NCI-H345 (cell line): ENCODE measurements at places on chromosomes 4 and X.

- no peak for DNase-seq
Measured at GRCh38 chr4:59222221-59222620, 1977.9 kb upstream of the ADGRL3 start.

GRCh38 chrX:32501606-32502005 lies 709.7 kb downstream of the DMD start:
- no peak for DNase-seq

DNA sequence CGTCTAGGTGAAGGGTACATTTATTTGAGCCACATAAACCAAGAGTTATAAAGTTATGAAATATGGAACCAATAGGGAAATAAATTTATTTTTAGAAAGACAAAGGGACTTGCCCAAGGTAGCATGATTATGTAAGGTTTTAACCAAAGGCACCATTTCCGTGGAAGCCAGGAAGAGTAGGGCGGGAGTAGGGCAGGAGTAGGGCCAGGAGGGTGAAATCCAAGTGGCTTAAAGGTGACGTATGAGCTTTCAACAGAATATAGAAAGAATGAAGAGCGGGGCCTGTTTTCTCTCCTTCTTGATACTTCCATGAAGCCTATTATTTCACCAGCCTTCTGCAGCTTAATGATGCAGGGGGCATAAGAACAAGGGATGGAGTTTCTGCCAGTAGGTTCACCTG lies 91.7 kb upstream of the PNPLA4 start:
- no peak for DNase-seq

GRCh38 chr4:109760682-109761081 lies 30.8 kb upstream of the PLA2G12A start:
- no peak for DNase-seq

GRCh38 chr4:151786158-151786495 lies 25.3 kb upstream of the GATB start:
- DNase-seq: no peak

GRCh38 chr4:72169861-72170260 lies 138.1 kb downstream of the NPFFR2 start:
- DNase-seq: no peak

- DNase-seq: no peak
Measured at GRCh38 chr4:89739311-89739988, 97.5 kb downstream of the SNCA start.

DNA sequence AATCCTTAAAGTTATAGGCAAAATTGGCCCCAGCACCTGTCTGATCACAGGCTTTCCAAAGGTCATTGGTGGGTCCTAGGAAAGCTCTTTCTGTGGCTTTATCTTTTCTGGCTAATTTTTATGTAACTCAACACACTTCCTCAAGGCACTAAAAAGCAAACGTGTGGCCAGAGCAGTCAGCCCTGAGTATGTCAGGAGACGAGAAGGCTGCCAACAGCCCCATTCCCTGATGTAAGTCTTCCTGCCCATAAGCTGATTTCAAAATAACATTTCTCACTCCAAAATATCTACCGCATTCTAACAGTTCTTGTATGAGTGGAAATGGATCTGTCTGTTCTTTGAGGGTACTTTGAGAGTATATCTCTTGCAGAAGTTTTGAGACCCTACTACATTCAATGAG lies 25.5 kb upstream of the FUNDC1 start:
- no peak for DNase-seq

DNA sequence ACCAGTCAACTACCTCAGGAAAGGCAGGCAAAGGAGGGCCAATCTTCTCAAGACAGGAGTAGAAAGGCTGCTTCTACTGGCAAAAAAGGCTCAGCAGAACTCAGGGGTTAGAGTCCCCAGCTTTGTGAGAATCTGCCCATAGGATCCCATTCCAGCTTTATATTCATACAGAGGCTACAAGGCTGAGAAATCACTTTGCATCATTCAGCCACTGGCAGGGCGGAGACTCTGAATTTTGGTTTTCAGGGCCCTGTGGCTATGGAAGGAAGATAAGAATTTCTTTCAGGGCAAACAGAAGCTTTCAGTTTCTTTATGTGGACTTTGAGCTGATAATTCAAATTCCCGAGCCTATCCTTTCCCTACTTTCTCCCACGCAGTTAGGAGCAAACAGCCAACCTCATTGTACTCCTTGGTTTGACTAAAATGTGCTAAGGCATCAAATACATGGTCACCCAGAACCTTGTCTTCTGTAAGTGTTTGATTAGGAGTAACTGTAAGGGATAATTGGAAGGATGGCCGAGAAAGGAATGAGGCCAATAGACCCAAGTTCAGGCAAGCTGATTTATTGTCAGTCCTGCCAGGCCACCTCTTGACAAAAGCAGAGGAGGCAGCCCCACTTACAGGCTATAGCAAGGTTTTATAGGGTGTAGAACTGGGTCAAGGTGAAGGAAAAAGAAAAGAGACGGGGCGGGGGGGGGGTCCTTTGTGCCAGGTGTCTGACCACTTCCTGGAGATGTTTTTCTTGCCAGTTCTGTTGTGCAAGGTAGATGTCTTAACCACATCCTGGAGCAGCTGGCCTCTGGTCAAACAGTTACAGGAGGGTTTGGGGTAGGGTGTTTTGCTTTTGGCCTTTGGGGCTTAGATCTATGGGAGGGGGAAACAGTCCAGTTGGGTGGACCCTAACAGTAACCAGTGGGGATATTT lies 165.3 kb upstream of the PPP1R2C start:
- DNase-seq: no peak

DNA sequence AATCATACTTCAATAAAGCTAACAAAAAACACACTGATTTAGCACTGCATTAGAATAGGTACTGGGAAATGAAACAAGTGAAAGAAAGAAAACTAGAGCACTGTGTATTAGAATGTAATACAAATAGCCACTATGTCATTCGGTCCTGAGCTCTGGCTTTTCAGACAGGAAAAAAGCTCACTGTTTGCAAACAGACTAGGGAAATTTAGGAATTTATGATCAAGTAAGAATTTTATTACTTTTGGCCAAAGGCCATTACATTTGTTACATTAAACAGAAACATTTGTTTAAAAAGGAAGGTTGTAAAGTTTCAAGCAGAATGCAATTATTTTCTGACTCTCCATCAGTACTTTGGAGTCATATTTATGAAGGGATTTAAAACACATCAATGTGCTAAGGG lies 68.7 kb downstream of the KLHL8 start:
- DNase-seq: no peak

DNA sequence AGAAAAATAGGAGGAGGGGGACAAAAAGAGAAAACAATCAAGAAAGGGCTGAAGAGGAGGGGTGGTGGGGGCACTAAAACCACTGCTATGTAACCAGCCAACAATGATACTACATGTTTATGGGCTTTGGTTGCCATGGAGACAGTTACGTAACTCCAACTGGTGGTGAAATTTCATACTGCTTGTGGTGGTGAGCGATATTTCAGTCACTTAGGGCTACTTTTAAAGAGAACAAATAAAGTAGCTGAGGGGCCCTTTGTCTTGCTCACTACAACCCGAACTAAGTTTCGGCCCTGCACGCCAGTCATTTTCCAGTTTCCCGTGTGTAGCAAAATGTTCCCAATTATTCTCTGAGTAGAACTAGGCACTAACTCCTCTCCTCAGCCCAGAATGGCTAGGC lies 275.2 kb upstream of the EDA2R start:
- no peak for DNase-seq

DNA sequence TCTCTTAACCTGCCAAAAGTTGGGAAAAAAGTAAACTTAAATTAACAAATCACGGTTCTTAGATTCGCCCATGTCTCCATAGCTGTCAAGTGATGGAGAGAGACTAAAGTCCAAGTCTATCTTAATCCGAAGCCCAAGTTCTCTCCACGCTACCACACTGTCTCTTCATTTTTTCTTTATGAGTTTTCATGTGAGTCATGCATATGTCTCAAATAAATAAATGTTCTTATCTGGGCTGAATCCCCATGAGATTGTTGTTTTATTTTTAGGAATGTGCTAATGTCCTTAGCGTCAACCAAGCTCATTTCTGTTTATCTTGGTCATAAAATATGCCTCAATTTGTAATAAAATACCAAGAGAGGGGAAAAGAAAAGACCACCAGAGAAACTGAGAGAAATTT lies 169.3 kb downstream of the RCHY1 start:
- DNase-seq: no peak

DNA sequence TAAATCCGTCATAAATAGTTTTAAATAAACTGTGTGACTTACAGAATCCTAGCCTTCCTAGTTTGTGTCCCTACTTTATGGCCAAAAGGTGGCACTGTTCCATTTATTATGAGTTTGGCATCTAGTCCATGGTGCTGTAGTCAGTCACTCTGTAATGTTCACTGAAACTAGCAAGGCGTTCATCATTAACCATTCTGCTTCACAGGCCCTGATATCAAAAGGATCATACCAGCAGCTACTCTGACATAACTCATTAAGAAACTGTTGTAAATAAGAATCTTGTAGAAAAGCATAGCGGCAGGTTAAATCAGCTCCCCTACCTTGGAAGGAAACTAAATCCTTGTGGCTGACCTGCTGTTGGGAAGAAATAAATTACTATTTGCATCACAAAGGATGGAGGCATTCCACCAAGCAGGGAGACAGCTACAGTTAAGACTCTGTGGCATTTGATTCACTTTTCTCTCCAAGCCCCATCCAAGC lies 919.6 kb upstream of the DIAPH2 start:
- DNase-seq: peak; percentile 49

DNA sequence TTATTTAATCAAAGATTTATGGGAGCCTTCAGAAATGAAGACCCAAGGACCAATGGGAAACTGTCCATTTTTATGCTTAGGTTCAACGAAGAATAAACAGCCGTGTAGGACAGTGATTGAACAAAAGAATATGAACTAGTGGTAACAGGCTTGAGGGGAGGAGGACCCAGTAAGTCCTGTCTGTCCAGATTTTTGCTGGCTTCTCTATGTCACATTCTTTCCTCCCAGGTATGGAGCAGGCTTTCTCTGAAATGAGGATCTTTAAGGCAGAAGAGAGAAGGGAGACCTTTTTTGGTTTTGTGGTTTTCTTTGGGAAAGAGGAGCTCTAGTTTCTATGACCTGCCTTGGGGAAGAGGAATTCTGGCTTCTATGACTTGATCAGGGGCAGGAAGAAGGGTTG lies 74.1 kb downstream of the BANK1 start:
- no peak for DNase-seq

- DNase-seq: no peak
Measured at GRCh38 chr4:100208964-100209363, 18.7 kb upstream of the DDIT4L start.

- no peak for DNase-seq
Measured at GRCh38 chrX:151742311-151742710, 7.8 kb downstream of the CNGA2 start.
